Amniotic stem cell (primary cell): ENCODE measurements at places on chromosomes 12 and 14.

- peak; percentile 46 for DNase-seq
Measured at GRCh38 chr14:54108481-54109471, 152.2 kb upstream of the BMP4 start.

DNA sequence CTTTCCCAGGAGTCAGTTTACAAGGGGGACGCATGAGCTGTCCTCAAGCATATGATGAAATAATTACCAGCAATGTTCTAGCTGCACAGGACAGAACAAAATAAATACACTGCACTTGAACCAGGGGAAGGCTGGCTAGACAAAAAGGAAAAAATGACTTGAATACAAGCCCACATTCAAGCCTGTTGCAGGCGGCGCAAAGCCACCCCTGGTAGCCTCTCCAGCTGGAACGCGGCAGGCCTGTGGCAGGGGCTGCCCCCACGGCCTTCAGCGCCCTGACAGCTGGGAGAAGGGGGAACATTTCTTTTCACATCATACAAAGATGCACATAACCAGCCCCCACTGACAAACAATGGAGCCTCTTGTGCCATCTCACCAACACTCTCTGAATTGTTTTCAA lies 57.1 kb downstream of the TRAFD1 start:
- no peak for DNase-seq

DNA sequence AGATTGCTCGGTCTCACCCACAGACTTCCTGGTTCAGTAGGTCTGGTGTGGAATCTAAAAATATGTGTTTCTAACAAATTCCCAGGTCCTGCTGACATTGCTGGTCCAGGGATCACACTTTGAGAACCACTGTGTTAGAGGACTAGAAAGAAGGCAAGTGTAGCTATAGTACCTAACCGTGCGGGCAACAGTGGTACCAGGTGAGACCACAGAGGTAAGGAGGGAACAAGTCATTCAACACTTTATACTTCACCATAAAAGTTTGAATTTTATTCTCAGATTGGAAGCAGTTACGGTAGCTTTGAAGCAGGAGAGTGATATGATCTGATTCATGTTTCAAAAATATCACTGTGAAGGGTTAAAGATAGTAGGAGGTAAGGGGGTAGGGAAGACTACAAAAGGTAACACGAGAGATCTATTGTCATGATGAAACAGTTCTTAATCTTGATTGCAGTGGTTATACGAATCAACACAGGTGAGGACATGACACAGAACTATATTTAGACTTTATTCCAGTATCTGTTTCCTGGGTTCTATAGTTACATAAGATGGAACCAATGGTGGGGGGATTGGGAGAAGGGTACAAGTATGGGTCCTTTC lies 73.5 kb downstream of the CDK17 start:
- no peak for DNase-seq

GRCh38 chr12:94795044-94795443 lies 144.7 kb upstream of the TMCC3 start:
- no peak for DNase-seq

GRCh38 chr14:99548255-99548654 lies 55.8 kb downstream of the CCDC85C start:
- no peak for DNase-seq

GRCh38 chr14:65803885-65804284 lies 391.4 kb downstream of the FUT8 start:
- DNase-seq: no peak

GRCh38 chr12:9340422-9341259 lies 132.4 kb upstream of the PZP start:
- DNase-seq: no peak

DNA sequence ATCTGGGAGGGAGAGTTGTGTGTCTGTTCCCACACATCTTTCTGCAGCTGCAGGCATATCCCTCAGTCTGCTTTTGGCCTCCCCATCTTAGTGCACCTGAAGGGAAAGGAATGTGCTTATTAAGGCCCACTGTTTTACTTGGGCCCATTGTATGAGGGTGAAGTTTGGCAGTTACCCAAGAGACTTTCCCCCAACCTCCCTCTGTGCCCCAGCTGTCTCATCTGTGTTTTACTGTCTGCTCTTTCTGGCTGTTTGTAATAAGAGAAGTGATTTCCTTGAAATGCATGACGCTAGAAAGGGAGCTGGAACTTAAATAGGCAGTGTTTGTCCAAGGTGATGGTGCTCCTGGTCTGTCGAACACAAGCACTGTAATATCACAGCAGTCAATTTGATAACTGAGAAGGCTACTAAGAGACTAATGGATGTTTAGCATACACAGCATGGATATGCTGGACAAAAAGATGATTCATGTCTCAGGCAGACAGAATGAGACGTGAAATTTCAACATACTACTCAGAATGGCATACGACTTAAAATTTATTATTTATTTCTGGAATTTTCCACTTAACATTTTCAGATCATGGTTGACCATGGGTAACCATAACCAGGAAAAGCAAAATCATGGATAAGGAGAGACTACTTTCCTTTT lies 43.6 kb downstream of the FSCB start:
- no peak for DNase-seq

DNA sequence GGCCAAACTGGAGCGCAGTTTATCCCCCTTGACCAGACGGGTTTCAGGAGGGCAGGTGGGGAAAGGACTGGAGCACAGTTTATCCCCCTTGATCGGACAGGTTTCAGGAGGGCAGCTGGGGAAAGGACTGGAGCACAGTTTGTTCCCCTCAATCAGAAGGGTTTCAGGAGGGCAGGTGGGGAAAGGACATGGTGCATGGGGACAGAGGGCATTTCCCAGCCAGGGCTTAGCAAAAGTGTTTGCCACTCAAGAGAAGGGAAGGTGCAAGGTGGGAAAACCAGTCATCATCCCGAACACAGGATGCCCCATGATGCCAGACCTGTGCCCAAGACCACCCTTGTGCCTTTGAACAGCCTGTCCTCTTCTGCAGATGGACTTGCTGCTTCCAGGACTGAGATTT lies 54.7 kb downstream of the SPTB start:
- no peak for DNase-seq

- DNase-seq: no peak
Measured at GRCh38 chr12:54629925-54630324, 4.8 kb downstream of the LACRT start.
